ENCODE measurements at places on chromosomes 5 and 9.

DNA sequence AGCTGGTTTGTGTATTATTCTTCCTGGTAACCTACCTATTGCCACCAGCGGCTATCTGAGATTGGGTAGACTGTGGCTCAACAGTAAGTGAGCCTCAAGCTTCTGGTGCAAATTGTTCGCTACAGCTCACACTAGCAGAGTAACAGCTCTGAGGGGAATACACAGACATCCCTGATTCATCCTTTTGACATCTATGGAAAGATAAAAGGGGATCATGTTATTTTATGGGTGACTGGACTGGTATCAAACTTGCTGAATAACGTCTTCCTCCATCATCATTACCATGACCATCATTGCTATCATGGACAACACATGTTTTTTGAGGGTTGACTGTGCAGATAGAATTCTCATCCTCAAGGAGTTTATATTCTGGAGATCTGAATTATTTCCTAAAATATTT is 129.6 kb downstream of the PIK3R1 start:
- no peak for DNase-seq

GRCh38 chr5:54832858-54833257 is 152.5 kb downstream of the ESM1 start:
- DNase-seq = no peak

DNA sequence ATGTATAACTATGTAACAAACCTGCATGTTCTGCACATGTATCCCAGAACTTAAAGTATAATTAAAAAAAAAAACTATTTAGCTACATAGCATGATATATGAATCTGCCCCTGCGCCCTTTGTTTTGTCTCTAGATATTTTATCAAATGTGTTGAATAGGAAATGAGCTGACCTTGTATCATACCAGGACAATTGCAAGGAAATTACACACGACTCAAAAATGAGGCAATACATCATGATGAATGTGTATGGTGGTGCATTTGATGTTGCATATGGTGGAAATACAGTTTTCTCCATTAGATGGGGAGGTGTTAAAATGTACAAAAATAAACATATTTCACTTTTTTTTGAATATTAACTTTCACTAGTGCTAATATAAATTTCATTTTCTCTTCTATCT is 28.6 kb upstream of the CEP78 start:
- DNase-seq = no peak

DNA sequence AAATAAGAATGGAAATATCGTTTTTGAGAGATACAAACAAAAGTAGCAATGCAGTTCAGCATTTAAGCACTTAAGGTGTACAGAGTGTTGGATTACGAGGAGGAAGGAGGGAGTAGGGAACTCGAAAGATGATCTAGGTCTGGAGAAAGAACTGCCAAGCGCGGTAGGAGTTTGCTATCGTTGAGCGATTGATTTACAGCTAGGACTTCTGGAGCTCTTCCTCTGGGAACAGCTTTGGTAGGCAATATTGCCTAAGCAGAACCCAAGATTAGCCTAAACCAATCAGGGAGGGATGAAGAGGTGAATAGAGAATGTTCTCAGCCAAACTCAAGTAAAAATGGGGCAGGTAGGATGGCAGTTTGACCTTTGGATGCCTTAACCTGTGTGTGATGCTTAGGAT is 965 bp downstream of the CLTA start:
- no peak for DNase-seq

DNA sequence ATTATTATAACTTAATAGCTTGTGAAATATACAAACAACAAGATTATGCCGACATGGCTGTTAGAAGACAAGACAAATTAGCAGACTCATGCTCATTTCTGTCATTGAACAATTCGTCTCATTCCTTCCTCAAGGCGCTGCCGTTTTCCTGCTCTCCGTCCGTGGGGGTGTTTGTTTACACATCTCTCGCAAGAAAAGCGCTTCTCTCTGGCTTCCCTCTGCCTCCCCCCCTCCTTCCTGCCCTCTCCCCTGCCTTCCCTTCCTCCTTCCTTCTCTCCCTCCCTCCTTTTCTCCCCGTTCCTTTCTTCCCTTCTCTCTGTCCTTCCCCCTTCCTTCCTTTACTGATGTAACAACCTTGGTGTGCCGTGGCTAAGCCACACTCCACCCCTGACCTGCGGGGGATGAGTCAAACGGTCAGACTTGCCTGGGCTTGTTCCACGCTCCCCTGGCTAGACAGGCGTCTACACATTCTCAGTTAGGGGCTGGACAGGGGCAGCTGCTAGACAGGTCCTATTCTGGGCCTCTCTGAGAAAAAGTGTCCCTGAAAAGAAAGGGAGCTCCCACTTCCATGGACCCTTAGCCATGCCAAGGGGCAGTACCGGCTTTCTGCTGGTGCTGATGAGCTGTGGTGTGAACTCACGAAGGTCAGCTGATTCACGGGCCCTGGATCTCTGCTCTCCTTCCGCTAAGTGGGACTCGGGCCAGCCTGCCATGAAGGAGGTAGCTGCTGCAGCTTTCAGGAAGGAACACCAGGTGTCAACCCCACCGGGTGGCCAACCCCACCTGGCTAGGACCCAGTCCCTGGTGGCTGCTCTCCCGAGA is 32.0 kb upstream of the SPTLC1 start:
- peak; percentile 70 for DNase-seq

DNA sequence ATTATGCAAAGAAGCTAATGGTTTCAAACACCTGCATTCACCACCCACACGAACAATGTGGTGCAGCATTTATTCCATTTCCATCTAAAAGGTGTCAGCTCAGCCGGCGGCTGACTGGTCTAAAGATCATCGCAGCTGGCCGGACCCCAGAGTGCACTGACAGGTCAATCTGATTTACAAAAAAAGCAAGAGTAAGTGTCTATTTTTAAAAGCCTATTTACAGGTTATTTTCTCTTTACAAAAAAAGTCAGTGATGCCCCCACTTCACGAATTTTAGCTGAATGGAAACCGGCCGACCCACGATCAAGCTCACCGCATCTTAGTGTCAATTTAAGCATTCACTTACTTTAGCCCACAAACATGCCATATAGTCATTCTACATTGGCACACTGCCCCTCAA is 58.3 kb downstream of the SEMA4D start:
- DNase-seq = no peak

- no peak for DNase-seq
These were observed 182.4 kb downstream of the ACTL7B start for GRCh38 chr9:108673386-108673785.

DNA sequence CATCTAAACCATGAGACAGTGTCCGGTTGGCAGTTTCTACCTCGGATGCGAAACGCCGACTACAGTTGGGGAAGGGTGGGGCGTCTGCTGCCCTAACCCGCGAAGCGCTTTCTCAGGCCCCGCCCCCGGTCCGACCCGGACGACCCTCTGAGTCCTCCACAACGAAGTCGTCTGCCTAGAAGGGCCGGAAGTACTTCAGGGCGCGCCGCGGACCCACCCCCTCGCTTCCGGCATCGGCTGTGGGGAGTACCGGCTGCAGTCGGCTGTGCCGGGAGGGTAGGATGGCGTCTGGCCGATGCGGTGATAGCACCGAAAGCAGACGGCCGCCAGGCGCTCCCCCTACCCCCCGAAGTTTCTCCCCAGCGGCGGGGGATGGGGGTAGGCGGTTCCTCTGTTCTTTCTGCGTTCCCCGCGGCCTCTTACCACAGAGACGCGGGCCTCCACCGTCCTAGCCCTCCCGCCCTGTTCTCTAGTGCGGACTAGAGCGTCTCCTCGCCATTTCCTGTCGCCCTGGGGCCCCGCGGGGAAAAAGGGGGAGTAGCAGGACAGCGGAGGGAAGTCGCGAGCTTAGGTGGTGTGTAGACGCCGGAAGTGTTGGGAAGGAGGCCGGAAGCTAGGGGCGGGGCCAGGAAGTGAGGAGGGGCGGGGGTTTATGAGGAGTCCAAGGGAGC is at the start of gene TRIM41:
TSS of gene TRIM41 (plus strand) at position 224 of the 671 bp plus-strand sequence. CDS start 719 bp downstream, outside the sequence.
- DNase-seq = no peak

GRCh38 chr9:132020272-132020671 is 59.4 kb downstream of the MED27 start:
- DNase-seq = no peak

- no peak for DNase-seq
These were observed 179.6 kb upstream of the PUM3 start for GRCh38 chr9:3023449-3023848.

- no peak for DNase-seq
These were observed 43.3 kb upstream of the SLCO6A1 start for GRCh38 chr5:102542057-102542456.

GRCh38 chr5:95895771-95896170 is 65.9 kb downstream of the ELL2 start:
- DNase-seq = peak; percentile 38

DNA sequence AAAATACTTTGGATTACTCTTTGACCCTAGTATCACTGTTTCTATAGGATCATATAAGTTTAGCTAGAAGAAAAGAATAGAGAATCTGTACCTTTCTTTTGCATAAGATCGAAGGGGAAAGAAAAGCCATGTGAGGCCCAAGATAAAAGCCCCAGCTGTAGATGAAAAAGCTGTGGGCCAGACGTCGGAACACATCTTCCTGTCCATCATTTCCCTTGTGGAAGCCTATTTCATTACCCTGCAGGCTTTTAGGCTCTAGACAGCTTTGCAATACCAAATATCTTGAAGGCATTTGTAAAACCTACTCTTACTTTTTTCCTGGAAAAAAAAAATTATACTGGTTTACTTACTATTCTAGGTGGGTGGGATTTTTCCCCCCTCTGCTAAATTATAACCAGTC is 10.0 kb downstream of the PALM2AKAP2 start:
- DNase-seq = no peak

DNA sequence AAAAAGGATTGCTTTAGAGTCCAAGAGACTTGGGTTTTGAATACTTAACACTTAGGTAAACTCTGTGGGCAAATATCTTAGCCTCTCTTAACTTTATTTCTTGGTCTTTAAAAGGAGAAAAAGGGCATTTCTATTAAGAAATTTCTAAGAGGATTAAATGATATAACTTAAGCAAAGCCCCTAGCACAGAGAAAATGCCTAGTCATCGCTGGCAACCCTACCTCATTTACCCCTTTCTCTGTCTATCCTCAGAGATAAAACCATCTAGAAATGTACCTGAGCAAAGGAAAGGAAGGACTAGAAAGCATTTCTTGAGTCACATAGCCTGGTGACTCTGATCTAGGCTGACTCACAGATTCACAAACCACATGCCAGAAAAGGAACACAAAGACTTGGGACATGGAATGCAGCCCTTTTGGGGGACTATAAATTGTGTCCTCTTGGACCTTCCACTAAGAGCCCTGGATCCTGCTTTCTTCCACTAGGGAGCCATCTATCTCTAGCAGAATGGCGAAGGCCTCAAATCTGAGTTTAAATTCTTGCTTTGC is 120.6 kb downstream of the FOXD1 start:
- no peak for DNase-seq

- no peak for DNase-seq
These were observed 60.9 kb downstream of the ARHGEF28 start for GRCh38 chr5:73686912-73687311.

GRCh38 chr5:132389585-132390286 is 20.2 kb downstream of the SLC22A5 start:
- DNase-seq = no peak

GRCh38 chr5:93782978-93783377 is 41.6 kb upstream of the POU5F2 start:
- no peak for DNase-seq

GRCh38 chr9:33158843-33159776 is 8.0 kb downstream of the B4GALT1 start:
- no peak for DNase-seq

GRCh38 chr9:69976152-69976551 is 67.5 kb upstream of the MAMDC2 start:
- no peak for DNase-seq

All from C1 segment of cervical spinal cord (tissue), 14 donors.